Myocyte (in vitro differentiated cells): ENCODE measurements at places on chromosomes 5 and 9. TPM values are rescaled to one million over a fixed set of nuclear protein-coding genes. Genes with fewer than 3 reads are reported as not detected.

DNA sequence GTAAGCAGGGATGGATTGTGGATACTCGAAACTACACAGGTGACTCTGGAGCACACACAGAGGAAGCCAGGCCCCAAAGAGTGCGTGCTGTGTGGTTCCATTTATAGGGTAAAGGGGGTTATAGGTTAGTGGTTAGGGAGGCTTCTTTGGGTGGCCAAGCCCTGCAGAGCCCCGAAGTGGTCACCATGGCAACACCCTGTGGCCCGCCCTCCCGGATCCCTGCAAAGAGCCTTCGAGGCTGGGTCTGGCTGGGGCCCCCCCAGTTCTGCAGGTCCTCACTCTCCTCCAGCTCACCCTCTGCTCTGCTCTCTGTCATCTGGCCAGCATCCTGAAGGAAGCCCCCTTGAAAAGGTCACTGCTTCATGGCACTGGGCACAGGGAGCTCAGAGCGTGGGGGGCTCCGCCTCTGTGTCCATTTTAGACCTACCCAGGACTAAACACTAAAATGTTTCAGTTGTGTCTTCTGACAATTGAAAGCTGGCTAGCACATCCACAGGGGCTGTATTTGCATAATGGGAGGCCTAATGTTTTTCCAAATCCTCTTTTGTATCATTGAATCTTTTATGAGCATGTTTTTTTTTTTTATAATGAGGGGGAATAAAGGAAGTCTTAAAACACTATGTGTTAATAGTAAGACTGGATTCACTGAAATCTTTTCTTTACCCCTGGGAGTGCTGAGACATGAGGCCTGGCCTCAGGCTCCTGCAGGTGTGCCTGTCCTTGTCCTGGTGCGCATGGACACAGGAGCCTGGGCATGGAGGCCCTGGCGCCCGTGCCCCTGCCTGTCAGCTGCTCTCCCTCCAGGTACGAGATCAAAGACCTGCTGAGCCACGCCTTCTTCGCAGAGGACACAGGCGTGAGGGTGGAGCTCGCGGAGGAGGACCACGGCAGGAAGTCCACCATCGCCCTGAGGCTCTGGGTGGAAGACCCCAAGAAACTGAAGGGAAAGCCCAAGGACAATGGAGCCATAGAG lies 55.3 kb downstream of the WNK2 start:
- no peak for DNase-seq

GRCh38 chr5:96157077-96157780 lies 195.6 kb upstream of the ELL2 start:
- no peak for DNase-seq

- DNase-seq: peak; percentile 83
Measured at GRCh38 chr9:122394265-122395125, 23.7 kb downstream of the PTGS1 start.

DNA sequence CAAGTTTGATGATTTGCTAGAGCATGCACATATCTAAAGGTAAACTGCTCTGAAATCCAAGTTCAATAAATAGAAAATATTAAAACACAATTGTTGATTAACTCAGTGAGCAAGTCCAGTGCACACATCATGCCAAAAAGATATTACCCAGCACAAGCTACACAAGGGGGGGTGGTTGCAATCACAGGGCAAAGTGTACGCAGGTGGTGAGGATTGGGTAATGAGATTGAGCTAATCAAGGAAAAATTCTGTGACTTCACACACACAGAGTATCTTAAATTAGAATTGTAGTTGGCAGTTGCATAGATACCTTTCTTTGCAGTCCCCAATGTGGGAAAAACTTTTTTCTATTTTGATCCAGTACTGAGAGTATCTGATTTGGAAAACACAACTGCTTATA lies 156.1 kb upstream of the NTRK2 start:
- no peak for DNase-seq

DNA sequence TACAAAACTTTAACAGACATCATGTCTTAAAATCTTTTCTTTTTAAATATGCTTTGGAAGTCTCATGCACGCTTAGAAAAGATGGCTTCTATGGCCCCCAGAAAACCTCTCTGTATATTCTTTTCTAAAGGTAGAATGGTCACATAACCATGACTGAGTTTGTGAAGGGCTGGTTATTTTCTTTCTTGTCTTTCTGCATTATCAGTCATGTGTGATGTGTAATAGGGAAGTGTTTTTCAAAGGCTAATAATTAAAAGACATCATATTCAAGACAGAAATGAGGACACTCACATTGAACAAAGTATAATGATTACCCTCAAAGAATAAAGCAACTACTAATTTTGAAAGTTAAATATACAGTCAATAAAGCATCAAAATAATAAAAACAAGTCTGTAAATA lies 253.4 kb downstream of the TRPM3 start:
- DNase-seq: no peak

- no peak for DNase-seq
Measured at GRCh38 chr9:18988003-18988402, 45.0 kb downstream of the SAXO1 start.

- peak; percentile 47 for DNase-seq
Measured at GRCh38 chr5:125411744-125412560, 665.5 kb upstream of the ZNF608 start.

- DNase-seq: no peak
Measured at GRCh38 chr5:27434335-27434734, 395.9 kb upstream of the CDH9 start.

DNA sequence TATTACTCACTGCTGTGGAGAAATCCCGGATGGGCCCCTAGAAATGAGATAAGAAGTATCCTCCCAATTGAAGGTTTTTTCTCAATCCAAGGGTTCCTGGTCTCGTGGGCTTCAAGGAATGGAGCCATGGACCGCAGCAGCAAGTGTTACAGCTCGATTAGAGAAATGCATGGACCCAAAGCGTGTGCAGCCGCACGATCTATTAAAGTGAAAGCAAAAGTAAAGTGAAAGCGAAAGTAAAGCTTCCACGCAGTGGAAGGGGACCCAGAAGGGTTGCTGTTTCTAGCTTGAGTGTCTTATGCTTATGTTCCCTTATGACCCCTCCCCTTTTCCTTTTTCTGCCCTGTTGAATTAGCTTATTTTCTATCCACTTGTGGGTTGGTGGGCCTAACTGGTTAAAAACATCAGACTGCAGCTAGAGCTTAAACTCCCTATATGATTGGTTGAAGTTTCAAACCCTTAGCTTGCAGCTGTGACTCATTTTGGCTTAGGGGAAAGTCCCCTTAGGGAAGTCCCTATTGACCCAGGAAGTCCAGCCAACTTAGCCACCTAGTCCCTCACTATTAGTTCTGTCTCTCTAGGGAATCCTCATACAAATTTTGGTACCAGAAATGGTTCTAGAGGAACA lies 1111.8 kb downstream of the TAF11L14 start:
- DNase-seq: peak; percentile 36

GRCh38 chr5:81195335-81195929 lies 37.7 kb upstream of the CKMT2 start:
- DNase-seq: peak; percentile 19

GRCh38 chr5:71924325-71924724 lies 182.9 kb upstream of the MAP1B start:
- no peak for DNase-seq

- no peak for DNase-seq
Measured at GRCh38 chr9:11338130-11338529, 725.3 kb upstream of the PTPRD start.

- no peak for DNase-seq
Measured at GRCh38 chr9:19926774-19927173, 137.9 kb upstream of the SLC24A2 start.

- no peak for DNase-seq
Measured at GRCh38 chr5:164376843-164377242, 871.4 kb downstream of the MAT2B start.

DNA sequence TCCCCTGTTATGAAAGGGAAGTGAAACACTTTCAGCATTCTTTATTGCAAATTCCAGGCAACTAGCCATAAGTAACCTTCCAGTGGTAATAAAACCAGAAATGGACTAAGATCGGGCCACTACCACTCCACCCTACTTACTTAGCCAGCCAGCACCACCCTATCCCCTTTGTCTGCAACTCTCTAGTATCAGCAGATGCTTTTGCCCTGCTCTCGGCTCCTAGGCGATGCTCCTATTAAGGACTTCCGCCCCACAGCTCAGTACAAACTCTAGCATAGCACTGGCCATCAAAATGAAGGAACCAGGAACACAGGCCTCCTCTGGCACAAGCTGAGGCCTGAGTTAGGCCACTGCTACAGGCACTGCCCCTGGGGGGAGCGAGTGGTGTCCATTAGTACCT lies 81.2 kb downstream of the GLDC start:
- DNase-seq: no peak

DNA sequence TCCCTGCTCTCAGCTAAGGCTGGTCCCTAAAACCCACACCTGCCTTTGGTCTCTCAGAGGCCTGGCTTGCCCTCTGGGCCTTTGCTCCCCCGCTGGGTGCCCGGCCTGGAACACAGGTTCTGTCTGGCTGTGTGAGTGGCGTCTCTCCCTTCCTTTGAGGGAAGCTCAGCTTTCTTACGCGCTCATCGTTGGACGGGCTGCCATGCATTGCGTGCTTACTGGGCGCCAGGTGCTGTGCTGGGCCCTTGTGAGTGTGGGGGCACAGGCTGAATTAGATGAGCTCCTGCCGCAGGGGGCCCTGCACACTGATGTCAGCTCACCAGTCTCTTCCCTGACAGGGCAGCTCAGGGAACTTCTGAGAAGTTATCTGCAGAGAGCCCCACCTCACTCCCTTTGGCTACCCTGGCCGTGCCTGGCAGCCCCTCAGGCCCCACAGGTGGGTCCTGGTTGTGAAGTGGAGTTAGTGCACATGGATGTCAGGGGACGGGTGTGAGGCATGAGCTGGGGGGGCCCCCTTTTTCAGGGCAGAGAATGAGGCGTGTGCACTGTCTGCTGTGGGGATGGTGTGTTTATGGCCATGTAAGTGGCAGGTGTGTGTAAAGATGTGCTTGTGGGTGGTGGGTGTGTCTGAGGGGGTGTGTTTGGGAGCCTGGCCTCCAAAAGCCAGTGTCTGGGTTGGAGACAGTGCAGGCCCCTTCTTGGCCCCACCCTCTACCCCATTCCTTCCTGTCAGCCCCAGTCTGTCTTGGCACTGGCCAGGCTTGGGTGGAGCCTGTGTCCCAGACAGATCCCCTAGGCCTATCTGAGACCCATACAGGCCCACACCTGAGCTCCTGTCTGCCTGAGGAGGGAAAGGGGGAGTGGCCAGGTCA lies 7.5 kb upstream of the RMND5B start:
- DNase-seq: no peak

DNA sequence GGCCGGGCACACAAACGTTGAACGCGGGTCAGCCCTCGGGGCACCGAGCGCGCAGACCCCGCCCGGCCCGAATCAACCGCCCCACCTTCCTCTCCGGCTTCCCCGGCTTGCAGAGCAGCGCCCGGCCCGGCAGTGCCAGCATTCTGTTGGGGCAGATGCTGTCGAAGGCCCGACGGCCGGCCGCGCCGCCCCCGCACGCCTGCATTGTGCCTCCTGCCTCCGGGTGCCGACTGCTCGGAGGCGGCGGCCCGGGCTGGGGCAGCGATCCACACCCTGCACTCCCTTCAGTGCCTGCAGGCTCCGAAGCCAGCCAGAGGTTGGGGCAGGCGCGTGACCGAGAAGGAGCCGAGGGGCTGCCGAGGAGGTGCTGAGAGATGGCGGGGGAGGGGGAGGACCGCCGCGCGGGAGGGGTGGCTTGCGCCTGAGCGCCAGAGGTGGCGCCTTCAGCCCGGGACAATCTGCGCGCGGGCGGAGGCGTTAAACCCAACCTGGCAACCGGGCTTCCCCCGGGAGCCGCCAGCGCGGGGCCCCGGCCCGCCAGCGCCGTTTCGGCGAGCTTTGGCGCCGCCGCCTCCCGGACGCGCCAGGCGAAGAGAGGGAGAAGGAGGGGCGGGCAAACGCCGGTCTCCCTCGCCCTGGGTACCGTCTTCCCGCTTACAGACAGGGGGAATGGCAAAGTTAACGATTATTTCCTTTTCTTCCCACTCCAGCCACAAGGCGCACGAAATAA lies at the start of gene MCIDAS:
Gene MCIDAS, minus strand, starts transcription at position 382 of the 730 bp plus-strand sequence. Its CDS starts 177 bp downstream, at position 205.
- DNase-seq: peak; percentile 46

GRCh38 chr5:148823871-148824270 lies 2.5 kb upstream of the ADRB2 start:
- DNase-seq: no peak

- DNase-seq: no peak
Measured at GRCh38 chr9:109256336-109256735, 64.5 kb downstream of the EPB41L4B start.

- DNase-seq: no peak
Measured at GRCh38 chr5:1509346-1510085, 14.2 kb downstream of the LPCAT1 start.

DNA sequence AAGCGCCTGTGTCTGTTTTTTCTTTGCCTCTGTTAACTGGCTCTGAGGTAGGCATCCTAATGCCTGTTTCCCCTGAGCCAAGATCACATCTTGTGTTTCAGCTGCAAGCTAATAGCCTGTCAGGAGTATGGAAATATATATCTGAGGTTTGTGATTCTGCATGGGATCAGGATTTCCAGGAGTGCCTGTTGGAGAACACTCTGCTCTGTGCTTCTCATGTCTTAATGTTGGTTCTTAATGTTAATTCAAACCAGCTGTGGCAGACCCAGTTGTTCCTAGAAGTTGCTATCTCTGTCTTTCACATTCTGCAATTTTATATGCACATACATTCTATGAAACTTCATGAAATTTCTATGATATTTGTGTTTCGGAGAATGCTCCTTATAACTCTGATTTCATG lies 72.1 kb downstream of the PGM5 start:
- no peak for DNase-seq

GRCh38 chr5:1204693-1205242 lies 3.4 kb downstream of the SLC6A19 start:
- DNase-seq: peak; percentile 17

GRCh38 chr5:181281077-181281983 lies 20.4 kb upstream of the TRIM52 start:
- DNase-seq: no peak

GRCh38 chr9:129895376-129896268 lies 60.4 kb downstream of the USP20 start:
- no peak for DNase-seq

GRCh38 chr9:135850737-135851136 lies 56.6 kb downstream of the CAMSAP1 start:
- no peak for DNase-seq

SNCAIP gene
- total RNA-seq: 0.21 TPM in 1 of 2 replicates, not detected in the other

SLC6A3 gene
- 0.16 TPM in 1 of 2 replicates, not detected in the other for total RNA-seq

ENC1 gene
- 21.1 and 23.2 TPM in 2 replicates for total RNA-seq

C5orf52 gene
- not detected in 2 replicates for total RNA-seq

PLAC8L1 gene
- total RNA-seq: 0.88 TPM in 1 of 2 replicates, not detected in the other

CDH9 gene
- total RNA-seq: not detected in 2 replicates

SLC46A2 gene
- total RNA-seq: not detected in 2 replicates

KCNN2 gene
- not detected in 2 replicates for total RNA-seq

BDP1 gene
- total RNA-seq: 23.9 and 24.1 TPM in 2 replicates

ACTBL2 gene
- not detected in 2 replicates for total RNA-seq

SLC36A2 gene
- not detected in 2 replicates for total RNA-seq

PCDHGC4 gene
- total RNA-seq: 2.0 and 3.6 TPM in 2 replicates

GALNT12 gene
- total RNA-seq: 0.05 and 0.32 TPM in 2 replicates

BTNL3 gene
- 0.21 TPM in 1 of 2 replicates, not detected in the other for total RNA-seq

HMCN2 gene
- total RNA-seq: 0.13 and 0.21 TPM in 2 replicates

SLU7 gene
- 71.2 and 90.2 TPM in 2 replicates for total RNA-seq

ARID3C gene
- total RNA-seq: 0.16 TPM in 1 of 2 replicates, not detected in the other

STPG3 gene
- total RNA-seq: not detected in 2 replicates
